Bronchial epithelial cell (primary cell): ENCODE measurements at places on chromosomes 6 and 20.

- no peak for DNase-seq
These were observed 13.7 kb downstream of the LAMA5 start for GRCh38 chr20:62353289-62354030.

- peak; percentile 72 for DNase-seq
These were observed 2.1 kb upstream of the ERGIC3 start for GRCh38 chr20:35539756-35540212.

- no peak for DNase-seq
These were observed 67.6 kb downstream of the CD2AP start for GRCh38 chr6:47545223-47545622.

- DNase-seq, result no peak
These were observed 99.4 kb downstream of the SLC35B3 start for GRCh38 chr6:8335896-8336295.

DNA sequence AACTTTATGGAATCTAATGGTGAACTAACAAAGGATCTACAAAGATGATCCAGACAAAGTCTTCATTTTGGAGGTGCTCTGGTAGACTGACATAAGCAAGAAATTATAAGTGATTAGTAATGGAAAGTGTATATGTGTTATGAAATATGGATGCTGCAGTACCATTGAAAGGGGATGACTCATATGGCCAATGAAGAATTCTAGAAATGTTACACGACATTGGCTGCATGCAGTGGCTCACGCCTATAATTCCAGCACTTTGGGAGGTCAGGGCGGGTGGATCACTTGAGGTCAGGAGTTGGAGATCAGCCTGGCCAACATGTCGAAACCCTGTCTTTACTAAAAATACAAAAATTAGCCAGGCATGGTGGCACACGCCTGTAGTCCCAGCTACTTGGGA, 23.5 kb downstream of the CFAP206 start:
- DNase-seq, result peak; percentile 33

DNA sequence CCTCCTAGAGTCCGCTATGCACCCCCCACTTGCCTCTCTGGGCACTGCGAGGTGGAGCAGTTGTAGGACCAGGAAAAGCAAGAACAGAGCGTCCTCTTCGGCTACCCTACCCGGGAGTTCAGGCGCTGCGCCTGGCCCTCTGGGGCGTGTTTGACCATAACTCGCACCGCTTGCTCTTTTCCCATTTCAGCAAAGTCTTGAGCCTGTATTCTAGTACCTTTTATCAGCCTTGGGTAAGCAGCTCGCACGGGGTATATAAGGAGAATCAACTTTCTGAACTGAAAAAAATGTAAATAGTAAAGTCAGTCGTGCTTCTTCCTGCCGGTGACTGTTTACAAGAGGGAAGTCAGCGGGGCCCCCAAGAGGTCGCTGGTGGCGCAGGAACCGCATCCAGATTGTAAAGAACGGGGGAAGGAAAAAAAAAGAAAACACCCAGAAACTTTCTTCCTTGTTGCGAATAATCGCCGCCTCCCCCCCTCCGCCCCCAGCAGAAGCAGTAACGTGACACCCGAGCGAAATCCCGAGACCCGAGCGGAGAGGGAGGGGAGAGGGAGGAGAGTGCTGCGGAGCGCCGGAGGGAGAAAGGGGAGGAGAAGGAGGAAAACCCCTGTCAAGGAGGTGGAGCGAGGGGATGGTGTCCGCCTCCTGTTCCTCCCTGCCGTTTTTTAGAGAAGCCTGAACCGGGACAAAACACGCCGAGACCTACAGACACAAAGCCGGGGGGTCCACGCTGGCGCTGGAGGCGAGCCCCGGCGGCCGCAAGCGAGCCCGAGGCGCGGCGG, at the start of gene UST:
UST (plus strand) TSS at position 668 of the 782 bp plus-strand sequence. CDS start 401 bp downstream, outside the sequence.
- DNase-seq, result peak; percentile 65

GRCh38 chr6:46583721-46584120, 68.9 kb downstream of the CYP39A1 start:
- no peak for DNase-seq

- no peak for DNase-seq
These were observed 59.5 kb downstream of the VEGFA start for GRCh38 chr6:43829470-43829869.

GRCh38 chr6:54697424-54697823, 149.1 kb upstream of the FAM83B start:
- DNase-seq, result peak; percentile 53

DNA sequence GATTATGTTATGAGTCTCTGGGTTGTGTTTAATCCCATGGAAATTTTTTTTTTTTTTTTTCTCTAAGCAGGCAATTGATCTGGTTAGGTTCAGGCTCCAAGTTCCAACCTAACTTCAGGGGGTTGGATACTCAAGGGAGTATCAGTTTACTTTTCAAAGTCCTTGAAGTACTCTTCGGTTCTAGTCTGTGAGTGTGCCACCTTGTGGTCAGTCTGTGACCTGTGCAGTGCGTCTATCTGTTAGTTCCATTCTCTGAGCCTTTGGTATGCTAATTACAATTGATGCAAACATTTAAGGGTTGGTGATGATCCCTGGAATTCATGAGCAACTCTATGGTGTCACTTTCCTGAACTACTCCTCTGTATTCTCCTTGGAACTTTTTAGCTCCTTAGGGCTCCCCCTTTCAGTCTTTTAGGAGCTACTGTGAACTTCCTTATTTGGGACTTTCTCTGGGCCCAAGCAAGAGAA, 342.0 kb downstream of the SOX4 start:
- peak; percentile 58 for DNase-seq

- no peak for DNase-seq
These were observed 11.7 kb downstream of the C20orf96 start for GRCh38 chr20:278607-279571.

DNA sequence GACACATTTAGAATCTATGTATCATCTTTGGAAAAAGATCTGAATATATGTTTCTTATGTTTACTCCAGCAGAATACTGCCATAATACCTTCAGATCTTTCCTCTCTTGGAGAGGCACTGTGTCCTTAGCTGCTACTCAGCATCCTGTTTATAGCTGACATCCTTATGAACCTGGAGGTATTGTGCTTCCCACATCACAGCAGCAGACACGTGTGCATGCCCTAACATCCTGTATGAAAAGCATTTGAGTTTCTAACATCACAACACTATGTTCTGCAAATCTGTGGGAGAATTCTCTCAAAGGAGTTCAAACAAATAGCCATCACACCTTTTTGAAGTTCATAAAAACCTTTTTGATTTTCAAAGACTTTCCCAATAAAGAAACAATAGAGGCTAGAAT, 216.0 kb downstream of the GJA1 start:
- no peak for DNase-seq

- peak; percentile 33 for DNase-seq
These were observed 2.8 kb upstream of the DIDO1 start for GRCh38 chr20:62929051-62929538.

DNA sequence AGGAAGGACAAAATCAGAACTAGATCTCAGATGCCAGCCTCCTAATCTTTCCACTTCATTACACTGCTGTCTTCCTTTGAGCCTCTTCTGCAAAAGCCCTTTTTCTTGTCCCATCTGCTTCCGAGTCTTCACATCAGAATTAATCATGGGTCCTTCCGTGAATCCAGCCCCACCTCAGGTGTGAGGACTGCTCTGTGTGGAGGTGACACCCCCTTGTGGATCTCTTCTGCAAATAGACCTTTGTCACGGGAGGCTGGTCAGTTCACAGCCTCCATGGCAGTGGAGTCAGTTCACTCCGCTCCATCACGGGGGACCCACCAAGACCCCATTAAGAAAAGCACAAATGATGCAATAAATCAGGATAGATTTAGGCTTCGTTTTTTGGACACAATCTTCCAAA, 171.1 kb downstream of the ADAT2 start:
- peak; percentile 27 for DNase-seq

GRCh38 chr6:106318061-106318460, 7.5 kb downstream of the ATG5 start:
- no peak for DNase-seq

GRCh38 chr6:22320750-22321149, 23.9 kb upstream of the PRL start:
- peak; percentile 81 for DNase-seq

- no peak for DNase-seq
These were observed 299.6 kb downstream of the RNGTT start for GRCh38 chr6:88663801-88664200.

GRCh38 chr6:151451417-151451949, 443 bp downstream of the RMND1 start:
- DNase-seq, result no peak

GRCh38 chr6:136510299-136510698, 39.9 kb downstream of the MAP7 start:
- no peak for DNase-seq

GRCh38 chr6:147392917-147393625, 115.4 kb upstream of the SAMD5 start:
- no peak for DNase-seq

- DNase-seq, result no peak
These were observed 142.1 kb downstream of the MYB start for GRCh38 chr6:135323202-135323668.

DNA sequence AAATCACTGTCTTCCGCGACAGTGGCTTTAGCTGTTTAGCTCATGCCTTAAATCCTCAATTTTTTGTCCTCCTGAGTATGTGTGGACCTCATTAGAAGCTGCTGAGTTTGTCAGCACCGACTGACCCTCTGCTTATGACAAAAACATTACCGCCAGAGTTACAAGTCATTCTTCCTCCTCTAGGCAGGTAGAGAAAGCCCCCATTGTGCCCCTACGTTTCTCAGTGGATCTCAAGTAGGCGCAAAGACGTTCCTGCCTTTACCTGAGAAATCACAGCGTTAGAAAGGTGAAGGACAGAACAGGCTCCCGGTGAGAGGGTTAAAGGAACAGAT, 227.3 kb upstream of the PDE10A start:
- no peak for DNase-seq

GRCh38 chr20:19212469-19212815, at the start of gene SLC24A3:
Gene SLC24A3 (plus strand): TSS chr20:19212642.
- DNase-seq, result no peak

DNA sequence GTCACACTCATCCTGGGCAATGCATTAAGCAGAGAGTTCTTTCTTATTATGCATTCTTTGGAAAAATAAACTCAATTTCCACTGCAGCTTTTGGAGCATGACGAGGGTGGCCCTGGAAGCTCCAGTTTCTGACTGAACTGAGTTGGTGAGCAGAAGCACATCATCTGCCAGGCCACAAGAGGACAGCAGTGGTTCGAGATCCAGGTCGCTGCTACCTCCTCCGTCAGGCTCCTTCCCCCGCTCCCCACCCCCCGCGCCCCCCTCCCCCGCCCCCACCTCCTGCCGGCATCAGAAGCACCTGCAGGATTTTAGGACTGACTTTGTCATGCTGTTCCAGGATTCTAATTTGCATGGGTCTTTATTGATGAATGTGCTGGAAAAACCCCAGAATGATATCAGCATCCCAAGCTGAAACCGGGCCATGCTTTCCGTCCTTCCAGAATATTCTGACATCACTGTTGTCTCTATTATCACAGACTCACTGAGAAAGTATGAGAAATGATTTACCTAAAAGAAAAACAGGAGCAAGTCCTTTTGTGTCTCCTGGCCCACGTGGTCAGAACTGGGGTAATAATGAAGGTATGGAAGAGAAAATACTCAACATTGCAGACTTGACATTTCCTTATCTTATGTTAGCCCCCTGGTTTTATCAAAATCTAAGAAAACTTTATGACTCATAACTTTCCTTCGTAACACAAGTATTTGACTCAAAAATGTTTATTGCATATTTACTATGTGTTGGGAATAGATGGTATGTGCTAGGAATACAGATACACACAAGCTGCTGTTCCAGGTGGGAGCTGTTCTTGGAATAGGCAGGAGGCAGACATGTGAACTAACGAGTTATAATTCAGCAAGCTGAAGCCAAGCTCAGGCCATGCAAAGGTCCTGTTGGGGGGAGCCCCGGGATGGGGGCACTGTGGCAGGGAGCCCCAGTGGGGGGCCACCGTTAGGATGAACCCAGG, 220.2 kb upstream of the EXOC2 start:
- peak; percentile 49 for DNase-seq

GRCh38 chr6:12548526-12548925, 168.0 kb upstream of the PHACTR1 start:
- DNase-seq, result no peak

DNA sequence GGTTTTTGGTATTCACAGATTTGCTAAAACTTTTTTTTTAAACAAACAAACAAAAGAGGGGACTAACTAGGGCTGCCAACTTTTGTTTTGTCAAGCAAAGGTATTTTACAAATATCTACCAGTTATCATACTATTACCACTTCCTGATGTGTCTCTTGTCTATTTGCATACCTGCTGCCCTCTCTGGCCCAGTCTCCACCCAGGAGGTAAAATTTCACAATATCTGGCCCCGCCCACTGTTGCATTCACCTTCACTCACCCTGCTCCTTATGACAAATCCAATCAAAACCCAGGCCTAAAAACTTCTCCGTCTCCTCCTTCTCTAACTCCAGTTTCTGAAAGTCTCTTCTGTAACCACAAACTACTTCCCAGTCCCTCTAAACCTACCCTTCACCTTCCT, 82.2 kb downstream of the TRERF1 start:
- DNase-seq, result peak; percentile 47

DNA sequence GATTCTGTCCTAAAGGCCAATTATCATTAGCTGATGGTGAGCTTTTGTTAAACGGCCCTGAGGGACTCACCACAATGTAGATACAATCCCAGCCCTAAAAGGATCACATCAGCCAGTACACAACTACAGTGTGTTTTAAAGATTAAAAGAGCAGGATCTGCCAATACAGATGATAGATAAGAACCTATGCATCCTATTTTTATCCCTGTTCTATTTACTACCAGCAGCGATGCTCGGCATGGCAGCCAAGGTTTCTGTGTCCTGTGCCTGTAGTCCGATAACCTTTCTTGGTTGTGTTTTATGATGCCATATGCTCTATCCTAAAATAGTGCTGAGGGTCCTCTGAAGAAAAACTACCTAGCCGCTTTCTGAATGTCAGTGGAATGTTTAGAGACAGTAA, 289.4 kb downstream of the PHACTR1 start:
- no peak for DNase-seq

- no peak for DNase-seq
These were observed 25.6 kb upstream of the NOX3 start for GRCh38 chr6:155481215-155481614.

GRCh38 chr6:166206066-166206465, 38.4 kb upstream of the TBXT start:
- no peak for DNase-seq

DNA sequence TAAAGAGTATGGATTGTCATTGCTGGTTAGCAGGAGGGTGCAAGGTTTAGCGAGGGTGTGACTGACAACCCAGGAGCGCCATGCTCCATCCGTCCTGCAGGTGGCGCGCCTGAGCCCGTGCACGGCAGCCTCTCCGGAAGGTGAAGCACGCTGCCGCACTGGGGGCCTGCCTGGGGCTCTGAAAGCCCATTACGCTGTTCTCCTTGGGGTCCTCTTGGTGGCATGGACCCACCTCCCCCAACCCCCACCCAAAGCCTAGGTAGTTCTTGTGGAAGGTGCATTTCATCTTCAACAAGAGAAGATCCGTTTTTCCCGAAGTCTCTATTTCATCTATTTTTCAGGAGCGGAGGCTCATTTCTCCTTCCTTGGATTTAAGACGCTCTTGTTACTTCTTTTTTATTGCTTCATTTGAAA, 197.4 kb upstream of the KCNG1 start:
- no peak for DNase-seq

- DNase-seq, result no peak
These were observed 15.6 kb upstream of the CTNNBL1 start for GRCh38 chr20:37677969-37678861.

GRCh38 chr6:33170176-33171015, 21.9 kb downstream of the COL11A2 start:
- no peak for DNase-seq

GRCh38 chr20:43415661-43416430, 41.9 kb upstream of the SRSF6 start:
- DNase-seq, result no peak
